ENCODE measurements at places on chromosomes 5 and 9. TPM values are rescaled to one million over a fixed set of nuclear protein-coding genes. Genes with fewer than 3 reads are reported as not detected.

Gene TAF1L
- total RNA-seq: not detected

Gene NTNG2
- total RNA-seq: 4.0 TPM

Gene C9orf50
- 0.70 TPM for total RNA-seq

Gene DMRT3
- 0.58 TPM for total RNA-seq

Gene PCDHGA12
- 10.0 TPM for total RNA-seq

Gene ZFYVE16
- total RNA-seq: 75.2 TPM

Gene AP3S1
- total RNA-seq: 39.4 TPM

Gene SEMA5A
- 45.6 TPM for total RNA-seq

Gene SLC22A4
- 4.3 TPM for total RNA-seq

Gene BTNL8
- 0.47 TPM for total RNA-seq

Gene GPR150
- not detected for total RNA-seq

Gene SPINK5
- 1.3 TPM for total RNA-seq

Gene RLN2
- 1.3 TPM for total RNA-seq

Gene GARIN3
- not detected for total RNA-seq

Gene RMI1
- 11.3 TPM for total RNA-seq

Gene FOXD4L5
- 0.06 TPM for total RNA-seq

Gene TAF11L5
- total RNA-seq: not detected

Gene NR2F1
- 292 TPM for total RNA-seq

Gene ORM1
- total RNA-seq: 3.7 TPM

Gene SGCD
- 26.6 TPM for total RNA-seq

Gene ACER2
- 14.8 TPM for total RNA-seq

Gene SYK
- total RNA-seq: 31.2 TPM

Gene SCGB3A2
- 0.93 TPM for total RNA-seq

Gene LRRTM2
- total RNA-seq: 3.6 TPM

Gene HEMGN
- 12.8 TPM for total RNA-seq

Gene GCNT4
- total RNA-seq: 7.8 TPM
